ENCODE measurements at places on chromosomes 5 and 9.

DNA sequence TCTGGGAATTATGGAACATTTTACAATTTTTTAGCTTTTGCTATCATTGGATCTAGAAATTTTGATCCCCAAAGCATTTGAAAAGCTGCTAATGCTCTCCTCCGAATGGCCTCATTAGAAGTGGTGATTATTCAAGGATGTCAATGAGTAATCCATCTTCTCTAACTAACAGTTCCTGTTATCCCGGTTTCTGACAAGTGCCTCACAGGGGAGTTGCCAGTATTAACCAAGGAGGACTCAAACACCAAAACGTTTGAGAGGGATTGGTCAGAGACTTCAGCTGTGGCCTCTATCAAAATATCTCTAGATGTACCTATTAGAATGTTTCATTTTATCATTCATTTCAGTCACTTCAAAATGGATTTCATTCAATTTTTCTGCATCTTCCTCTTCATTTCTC lies 208.3 kb upstream of the ITGA1 start:
- DNase-seq = no peak

DNA sequence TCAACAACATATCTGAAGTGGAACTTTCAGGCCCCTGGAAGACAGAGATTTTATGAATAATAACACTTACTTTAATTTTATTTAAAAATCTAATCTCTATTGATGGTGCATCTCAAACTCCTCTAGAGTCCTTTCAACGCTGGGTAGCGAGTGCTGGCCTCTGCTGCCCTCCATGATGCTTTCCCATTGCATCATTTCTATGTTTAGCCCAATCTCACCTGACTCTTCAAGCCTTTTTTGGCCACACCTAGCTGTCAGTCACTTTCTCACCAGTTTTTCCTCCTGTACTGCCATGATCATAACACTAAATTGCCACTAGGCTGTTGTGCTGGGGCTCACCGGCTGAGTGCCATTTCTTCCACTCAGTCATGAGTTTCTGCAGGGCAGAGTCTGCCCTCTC lies 396.1 kb upstream of the DAP start:
- no peak for DNase-seq

DNA sequence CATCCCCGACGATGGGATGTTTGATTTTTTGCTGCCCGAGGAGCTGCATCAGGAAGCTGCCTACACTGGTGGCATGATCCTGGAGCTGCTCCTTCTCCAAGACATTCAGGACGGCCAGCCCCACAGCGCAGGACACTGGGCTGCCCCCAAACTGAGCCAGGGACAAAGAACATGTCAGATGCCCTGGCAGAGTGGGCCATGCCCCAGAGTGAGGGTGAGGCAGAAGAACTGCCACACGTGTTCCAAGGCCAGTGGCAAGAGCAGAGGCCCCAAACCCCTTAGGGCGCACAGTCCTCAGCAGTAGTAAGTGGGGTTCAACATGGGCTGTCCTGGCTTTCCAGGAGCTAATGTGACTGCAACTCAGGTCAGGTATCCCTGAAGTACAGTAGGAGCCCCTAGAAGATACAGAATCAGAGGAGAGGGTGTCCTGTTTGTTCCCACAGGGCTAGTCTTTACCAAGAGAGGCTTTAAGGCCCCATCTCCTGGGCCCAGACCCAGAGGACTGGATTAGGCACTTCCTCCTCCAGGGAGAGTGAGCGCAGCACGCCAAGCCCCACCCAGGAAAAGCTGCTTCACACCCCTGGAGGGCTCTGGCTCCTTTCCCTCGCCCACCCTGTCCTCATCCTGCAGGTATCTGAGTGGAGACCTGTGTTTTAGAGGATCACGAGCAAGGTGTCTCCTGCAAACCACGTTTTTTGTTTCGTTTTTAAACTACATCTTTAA lies 11.1 kb downstream of the HNRNPAB start:
- no peak for DNase-seq

DNA sequence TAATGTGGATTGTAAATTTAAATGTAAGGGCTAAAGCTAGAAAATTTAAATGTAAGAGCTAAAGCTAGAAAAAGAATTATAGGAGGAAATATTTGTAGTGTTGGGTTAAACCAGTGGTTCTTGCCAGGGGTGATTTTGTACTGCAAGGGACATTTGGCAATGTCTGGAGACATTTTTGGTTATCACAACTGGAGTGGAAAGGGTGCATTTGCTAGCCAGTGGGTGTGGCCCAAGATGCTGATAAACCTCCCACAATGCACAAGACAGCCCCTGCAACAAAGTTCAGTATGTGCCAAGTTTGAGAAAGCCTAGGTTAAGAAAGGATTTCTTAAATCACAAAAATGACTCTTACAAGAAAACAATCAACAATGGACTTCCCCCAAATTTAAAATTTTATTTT lies 31.6 kb upstream of the ELL2 start:
- no peak for DNase-seq

DNA sequence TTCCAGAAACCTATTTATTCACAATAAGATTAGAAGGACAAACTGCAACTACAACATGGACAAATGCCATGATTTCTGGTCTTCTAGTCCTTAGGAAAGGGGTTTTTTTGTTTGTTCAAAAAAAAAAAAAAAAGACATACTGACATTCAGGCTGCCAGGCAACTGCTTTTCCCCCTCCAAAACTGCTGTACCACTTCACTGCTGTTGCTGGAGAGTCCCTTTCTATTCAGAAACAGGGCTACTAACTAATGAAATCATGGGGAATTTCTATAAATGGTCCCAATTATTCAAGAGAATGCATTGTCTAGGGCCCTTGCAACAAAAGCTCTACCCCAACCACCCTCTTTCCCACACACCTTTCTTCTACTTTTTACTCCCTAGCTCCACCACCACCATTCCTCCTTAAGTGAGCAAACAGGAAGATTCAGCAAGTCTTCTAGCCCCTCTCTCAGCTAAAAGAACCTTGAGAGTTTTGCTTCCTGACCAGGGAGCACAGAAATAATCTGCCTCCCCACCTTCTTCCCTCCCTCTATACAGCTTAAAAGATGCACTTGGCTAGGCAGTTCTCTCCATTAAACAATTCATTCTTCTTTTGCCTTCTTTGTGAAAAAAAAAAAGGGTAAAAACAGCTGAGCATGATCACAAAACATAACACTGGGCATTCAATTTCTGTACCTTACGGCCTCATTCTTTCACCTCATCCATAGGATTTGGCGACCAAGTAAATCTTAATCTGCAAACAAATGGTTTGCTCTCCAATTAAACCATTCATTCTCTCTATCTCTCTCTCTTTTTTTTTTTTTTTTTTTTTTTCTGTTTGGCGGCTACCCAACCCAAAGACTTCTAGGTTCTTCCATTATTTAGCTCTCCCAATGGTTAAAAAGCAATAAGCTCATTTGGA lies 13.8 kb downstream of the ZNF608 start:
- no peak for DNase-seq

All from stimulated activated CD4-positive, alpha-beta T cell treated with anti-CD3 and anti-CD28 coated beads, Interleukin-1b, Interleukin-23, amount 100 ng/mL, for 1 hour (primary cell).